ENCODE measurements at places on chromosomes 6 and 20. TPM values are rescaled to one million over a fixed set of nuclear protein-coding genes. Genes with fewer than 3 reads are reported as not detected.

The PSORS1C1 gene
- total RNA-seq = 4.4 TPM

The CRISP3 gene
- total RNA-seq = not detected

The BMP6 gene
- total RNA-seq = 20.4 TPM

The HLA-DRB5 gene
- total RNA-seq = not detected

The BPIFB1 gene
- total RNA-seq = not detected

The FAM229B gene
- 8.7 TPM for total RNA-seq

The HLA-DMA gene
- total RNA-seq = 2.9 TPM

The HTR1B gene
- total RNA-seq = not detected

The FGD2 gene
- not detected for total RNA-seq

The RSPH9 gene
- 0.13 TPM for total RNA-seq

The PDE10A gene
- total RNA-seq = 32.9 TPM

The BPI gene
- not detected for total RNA-seq

The CLPSL1 gene
- not detected for total RNA-seq

The ELOVL2 gene
- 7.2 TPM for total RNA-seq

The FAM83C gene
- total RNA-seq = 0.05 TPM

The OXT gene
- not detected for total RNA-seq

The NELFCD gene
- 46.9 TPM for total RNA-seq

The DSP gene
- total RNA-seq = 48.9 TPM

The CRYBG1 gene
- total RNA-seq = 0.61 TPM

The TINAG gene
- not detected for total RNA-seq

The SULF2 gene
- 20.7 TPM for total RNA-seq

The CDK19 gene
- 5.1 TPM for total RNA-seq

The SGK2 gene
- 11.0 TPM for total RNA-seq

The ABHD16B gene
- total RNA-seq = not detected

The LCA5 gene
- 0.26 TPM for total RNA-seq

The CSE1L gene
- 61.1 TPM for total RNA-seq

The IFT52 gene
- total RNA-seq = 25.4 TPM

The SLC22A23 gene
- 11.2 TPM for total RNA-seq

The SLC35B3 gene
- 7.7 TPM for total RNA-seq

The GLP1R gene
- total RNA-seq = not detected

The SLC44A4 gene
- total RNA-seq = 0.07 TPM

The MYH7B gene
- total RNA-seq = 0.04 TPM

The MPIG6B gene
- not detected for total RNA-seq

The RIPOR3 gene
- total RNA-seq = 0.06 TPM

The PAQR8 gene
- total RNA-seq = 0.82 TPM

The MICAL1 gene
- 8.5 TPM for total RNA-seq
